ENCODE measurements at places on chromosomes 16 and 17.

GRCh38 chr16:22898131-22898530, 84.2 kb downstream of the HS3ST2 start:
- no peak for DNase-seq

GRCh38 chr17:13560935-13561334, 40.8 kb downstream of the HS3ST3A1 start:
- DNase-seq, result no peak

- peak; percentile 64 for DNase-seq
Measured at GRCh38 chr16:31876951-31877828, 3.6 kb downstream of the ZNF267 start.

- no peak for DNase-seq
Measured at GRCh38 chr16:65012357-65012756, 109.5 kb downstream of the CDH11 start.

- DNase-seq, result no peak
Measured at GRCh38 chr16:81035975-81036750, 521 bp downstream of the ATMIN start.

- DNase-seq, result no peak
Measured at GRCh38 chr16:56966093-56966475, 4.3 kb downstream of the CETP start.

GRCh38 chr16:88810912-88811768, 588 bp downstream of the APRT start:
- DNase-seq, result peak; percentile 66

- peak; percentile 27 for DNase-seq
Measured at GRCh38 chr16:53503991-53504663, 1.1 kb upstream of the AKTIP start.

DNA sequence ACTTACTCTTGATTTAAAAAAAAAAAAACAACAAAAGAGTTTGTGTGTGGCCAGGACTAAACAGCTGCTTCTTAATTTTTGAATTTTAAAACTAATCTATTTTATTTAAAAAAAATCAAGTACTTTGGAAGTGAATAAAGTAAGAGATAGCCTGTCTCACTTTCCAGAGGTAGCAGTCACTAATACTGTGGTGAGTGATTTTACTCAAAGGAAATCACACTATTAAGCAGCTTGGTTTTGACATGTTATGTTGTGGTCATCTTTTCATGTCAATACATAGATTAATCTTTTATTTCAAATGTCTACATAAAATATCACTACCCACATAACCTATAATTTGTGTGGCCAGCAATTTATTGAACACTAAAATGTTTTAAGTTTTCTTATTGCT, 102.2 kb upstream of the HLF start:
- DNase-seq, result no peak

DNA sequence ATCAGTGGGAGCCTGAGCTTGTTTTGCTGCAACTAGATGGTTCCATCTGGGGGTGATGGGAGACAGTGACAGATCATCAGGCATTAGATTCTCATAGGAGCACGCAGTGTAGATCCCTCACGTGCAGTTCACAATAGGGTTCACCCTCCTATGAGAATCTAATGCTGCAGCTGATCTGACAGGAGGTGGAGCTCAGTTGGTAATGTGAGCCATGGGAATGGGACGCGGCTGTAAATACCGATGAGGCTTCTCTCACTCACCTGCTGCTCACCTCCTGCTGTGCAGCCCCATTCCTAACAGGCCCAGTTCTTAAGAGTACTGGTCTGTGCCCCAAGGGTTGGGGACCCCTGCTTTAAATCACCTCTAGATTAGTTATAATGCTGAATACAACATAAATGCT, 137.5 kb upstream of the PLEKHM1 start:
- no peak for DNase-seq

DNA sequence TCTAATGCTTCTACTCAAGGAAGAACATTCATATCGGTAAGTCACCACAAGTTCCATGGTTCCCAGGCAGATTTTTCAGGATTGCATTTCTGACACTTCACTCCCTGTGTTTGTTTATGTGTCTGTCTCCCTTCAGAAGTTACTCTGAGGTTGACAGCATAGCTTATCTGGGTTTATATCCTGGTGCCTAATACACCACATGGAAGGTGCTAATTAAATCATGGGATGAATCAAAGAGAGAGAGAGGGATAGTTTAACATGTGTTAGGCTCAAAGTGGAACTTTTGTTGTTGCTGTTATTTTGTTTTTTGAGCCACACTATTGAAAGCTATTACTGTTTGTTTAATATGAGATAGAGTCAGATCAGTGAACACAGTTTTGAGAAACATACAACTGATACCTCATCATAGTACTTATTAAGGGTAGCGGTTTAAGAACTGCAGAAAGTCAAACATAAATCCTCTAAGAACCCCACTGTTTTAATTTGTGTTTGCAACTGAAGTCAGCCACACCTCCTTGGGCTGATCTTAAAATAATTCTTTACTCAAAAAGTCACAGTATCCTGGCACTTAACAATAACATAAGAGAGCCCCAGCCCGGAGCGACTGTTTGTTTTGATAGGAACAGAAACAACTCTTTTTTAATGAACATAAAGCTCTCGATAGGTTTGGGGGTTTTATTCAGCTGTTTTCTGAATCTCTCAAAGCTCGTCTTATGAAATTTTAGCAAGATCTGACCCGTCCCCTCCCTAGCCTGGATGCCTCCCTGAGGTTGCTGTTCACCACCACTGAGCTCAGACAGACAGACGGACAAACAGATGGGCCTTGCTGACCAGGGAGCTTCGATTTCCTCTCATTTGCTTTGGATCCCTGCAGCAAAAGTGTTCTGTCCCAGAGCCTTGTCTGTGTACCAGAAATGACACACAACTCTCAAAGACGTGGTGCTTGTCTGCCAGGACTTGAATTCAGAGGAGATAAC, 98.3 kb upstream of the MYOCD start:
- DNase-seq, result no peak

- DNase-seq, result no peak
Measured at GRCh38 chr16:21953541-21953902, 361 bp downstream of the UQCRC2 start.

DNA sequence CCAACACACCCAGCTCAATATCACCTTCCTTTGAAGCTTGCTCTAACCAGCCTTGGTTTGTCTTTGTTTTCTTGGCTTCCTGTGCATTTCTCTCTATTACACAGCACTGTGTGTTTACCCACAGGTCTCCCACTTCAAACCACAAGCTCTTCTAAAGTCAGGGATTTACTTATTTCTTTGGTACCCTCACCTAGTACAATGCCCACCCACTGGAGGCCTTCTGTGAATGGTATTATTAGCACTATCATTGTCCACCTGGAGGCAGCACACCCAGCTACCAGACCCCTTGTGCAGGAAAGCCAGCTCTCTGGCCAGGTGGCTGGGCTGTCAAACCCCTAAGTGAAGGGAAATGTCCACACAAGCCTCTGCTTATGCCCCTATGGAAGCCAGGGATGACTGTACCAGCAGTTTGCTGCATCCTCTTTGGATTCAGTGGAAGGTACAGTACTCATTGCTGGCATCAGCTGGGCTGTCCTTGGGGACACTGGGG, 9.4 kb upstream of the TOP2A start:
- no peak for DNase-seq

DNA sequence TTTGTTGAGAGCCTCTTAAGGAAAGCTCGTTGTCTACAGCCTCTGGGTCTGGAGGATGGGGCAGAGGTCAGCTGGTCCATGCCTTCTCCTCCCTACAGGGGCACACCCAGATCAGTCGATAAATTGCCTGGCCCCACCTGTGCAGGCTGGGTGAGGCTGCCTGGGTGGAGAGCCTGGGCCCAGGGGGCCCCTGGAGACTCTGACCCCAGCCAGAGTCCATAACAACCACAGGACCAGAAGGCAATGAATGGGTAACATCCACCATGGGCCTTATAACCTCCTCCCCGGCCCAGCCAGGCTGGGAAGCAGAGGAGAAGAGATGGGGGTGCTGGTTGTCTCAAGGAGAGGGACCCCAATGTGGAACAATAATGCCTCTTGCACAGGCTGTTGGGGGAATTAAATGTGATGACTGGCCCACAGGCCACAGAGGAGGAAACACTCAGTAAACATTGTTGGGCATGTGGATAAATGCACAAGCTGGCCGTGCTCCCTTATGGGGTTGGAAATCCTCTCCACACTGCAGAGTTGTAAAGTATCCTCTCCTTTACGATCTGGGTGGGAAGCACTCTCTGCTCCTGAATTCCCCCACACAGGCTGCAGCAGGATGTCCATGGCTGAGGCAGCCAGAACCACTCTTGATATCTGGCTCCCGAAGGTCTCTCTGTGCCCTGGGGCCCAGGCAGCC, 56.7 kb upstream of the TOB1 start:
- no peak for DNase-seq

DNA sequence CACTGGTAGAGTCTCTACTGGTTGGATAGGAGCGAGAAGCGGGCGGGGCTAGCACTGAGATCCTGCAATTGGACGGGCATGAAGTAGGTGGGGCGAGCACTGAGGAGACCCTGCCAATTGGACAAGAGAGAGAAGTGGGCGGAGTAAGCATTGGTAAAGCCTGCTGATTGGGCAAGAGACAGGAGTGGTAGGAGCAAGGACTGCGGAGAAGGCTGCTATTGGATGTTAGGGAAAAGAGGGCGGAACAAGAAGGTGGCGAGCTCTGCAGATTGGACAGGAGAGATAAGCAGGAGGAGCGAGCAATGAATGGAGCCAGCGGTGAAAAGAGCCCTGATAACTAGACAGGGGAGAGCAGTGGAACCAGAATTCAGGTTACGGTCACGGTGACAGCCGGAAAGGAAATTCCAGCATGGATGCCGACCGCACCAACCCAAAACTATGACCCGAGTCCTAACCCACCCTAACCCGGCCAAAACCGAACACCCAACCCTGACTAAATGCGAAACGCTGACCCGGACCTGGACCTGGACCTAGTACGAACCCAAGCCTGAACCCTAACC, 4.8 kb downstream of the SCGB1C2 start:
- peak; percentile 37 for DNase-seq

DNA sequence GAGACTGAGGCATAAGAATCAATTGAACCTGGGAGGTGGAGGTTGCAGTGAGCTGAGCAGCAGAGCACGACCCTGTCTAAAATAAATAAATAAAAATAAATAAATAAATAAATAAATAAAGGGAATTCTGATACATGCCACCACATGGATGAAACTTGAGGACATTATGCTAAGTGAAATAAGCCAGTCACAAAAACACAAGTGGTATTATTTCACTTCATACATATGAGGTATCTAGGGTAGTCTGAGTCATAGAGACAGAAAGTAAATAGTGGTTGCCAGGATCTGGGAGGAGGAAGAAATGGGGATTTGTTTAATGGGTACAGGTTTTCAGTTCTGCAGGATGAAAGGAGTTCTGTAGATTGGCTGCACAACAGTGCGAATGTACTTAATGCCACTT, 16.3 kb downstream of the PIPOX start:
- no peak for DNase-seq

DNA sequence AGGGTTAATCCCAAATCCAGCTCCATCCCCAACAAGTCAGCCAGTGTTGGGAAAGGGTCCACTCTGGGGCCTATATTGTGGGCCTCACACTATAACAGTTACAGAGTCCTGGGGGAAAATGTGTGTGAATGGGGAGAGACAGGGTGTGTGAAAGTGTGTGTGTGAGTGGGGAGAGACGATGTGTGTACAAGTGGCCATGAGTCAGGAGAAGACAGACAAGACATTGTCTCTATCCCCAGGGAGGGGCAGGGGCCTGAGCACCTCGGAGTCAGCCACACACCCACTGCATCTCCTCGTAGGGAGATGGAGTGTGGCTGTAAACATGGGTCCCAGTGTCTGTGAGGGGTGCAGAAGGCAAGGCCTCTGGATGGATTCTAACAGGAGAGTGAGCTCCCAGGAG, 2.9 kb downstream of the CRHR1 start:
- DNase-seq, result no peak

GRCh38 chr17:2712300-2713043, 908 bp upstream of the CLUH start:
- no peak for DNase-seq

DNA sequence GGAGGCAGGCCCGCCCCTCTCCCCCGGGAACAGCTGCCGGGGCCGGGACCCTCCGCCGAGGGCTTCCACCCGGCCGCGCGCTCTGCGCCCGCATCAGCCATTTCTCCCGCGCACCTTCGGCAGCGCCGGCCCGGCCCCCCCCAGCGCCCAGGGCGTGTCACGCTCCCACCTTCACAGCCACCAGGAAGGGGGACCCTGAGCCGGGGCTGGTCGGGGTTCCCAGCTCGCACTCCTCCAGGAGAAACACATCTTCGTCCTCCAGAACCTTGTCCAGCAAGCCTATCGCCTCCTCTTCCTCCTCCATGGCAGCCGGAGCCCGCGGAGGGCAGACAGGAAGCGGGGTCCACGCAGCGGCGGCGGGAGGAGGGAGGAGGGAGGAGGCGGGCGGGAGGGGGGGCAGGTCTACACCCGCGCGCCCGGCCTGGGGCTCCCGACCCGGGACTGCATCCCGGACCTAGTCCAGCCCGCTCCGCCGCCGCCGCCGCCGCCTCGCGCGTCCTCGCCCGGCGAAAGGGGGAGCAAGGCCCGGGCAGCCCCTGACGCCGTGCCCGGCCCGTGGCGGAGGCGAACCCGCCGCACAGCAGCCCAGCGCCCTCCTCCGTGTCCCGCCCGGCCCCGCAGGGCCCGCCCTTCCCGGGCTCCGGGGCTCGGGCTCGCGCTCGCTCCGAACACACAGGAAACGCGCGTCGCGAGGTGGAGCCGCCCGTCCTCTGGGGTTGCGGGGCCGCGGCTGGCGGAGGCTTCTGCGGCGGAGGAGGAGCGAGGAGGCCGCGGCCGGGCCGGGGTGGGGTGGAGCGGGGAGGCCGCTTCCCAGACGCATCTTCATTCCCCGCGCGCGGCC, 70.8 kb downstream of the ABR start:
- DNase-seq, result peak; percentile 75

GRCh38 chr17:74646231-74646630, 22.7 kb upstream of the CD300E start:
- no peak for DNase-seq

GRCh38 chr16:75042426-75043174, 43.8 kb downstream of the ZNRF1 start:
- no peak for DNase-seq

DNA sequence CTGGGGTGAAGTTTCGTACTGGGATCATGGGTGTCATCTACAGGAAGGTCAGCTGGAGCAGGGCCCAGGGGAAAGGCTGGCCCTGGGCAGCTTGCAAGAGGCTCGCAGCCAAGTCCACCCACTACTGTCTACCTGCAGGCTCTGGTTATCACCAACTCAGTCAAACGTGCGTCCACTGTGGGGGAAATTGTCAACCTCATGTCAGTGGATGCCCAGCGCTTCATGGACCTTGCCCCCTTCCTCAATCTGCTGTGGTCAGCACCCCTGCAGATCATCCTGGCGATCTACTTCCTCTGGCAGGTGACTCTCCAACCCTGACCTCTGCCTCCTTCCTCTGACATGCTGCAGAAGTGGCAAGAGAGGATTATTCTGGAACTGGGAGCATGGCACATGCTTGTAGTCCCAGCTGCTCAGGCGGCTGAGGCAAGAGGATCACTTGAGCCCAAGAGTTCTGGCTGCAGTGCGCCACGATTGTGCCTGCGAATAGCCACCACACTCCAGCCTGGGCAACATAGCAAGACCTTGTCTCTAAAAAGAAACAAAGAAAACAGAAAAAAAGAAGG, 29.2 kb downstream of the ABCC3 start:
- DNase-seq, result no peak
